ENCODE measurements at places on chromosomes 4 and X.

GRCh38 chr4:107125496-107125895 lies 89.4 kb upstream of the DKK2 start:
- DNase-seq: no peak

- no peak for DNase-seq
These were observed 852 bp upstream of the WDR44 start for GRCh38 chrX:118345045-118345463.

DNA sequence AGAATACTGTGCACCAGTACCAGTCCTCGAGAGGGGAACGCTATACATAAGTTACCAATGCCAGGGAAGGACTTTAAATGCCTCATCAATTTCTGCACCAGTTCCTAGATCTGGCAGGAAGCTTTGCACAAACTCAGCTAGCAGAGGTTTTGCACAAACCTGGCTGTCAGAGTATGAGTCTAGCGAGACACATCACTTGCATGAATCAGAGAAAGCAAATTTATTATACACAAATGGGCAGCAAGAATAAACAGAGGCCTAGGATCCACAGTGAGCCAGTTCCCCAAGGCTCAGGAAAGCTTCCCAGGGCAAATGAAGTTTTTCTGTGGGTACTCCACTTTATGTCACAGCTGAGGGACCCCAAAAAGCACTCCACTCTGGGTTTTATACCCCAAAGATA lies 523.5 kb downstream of the CFAP47 start:
- no peak for DNase-seq

DNA sequence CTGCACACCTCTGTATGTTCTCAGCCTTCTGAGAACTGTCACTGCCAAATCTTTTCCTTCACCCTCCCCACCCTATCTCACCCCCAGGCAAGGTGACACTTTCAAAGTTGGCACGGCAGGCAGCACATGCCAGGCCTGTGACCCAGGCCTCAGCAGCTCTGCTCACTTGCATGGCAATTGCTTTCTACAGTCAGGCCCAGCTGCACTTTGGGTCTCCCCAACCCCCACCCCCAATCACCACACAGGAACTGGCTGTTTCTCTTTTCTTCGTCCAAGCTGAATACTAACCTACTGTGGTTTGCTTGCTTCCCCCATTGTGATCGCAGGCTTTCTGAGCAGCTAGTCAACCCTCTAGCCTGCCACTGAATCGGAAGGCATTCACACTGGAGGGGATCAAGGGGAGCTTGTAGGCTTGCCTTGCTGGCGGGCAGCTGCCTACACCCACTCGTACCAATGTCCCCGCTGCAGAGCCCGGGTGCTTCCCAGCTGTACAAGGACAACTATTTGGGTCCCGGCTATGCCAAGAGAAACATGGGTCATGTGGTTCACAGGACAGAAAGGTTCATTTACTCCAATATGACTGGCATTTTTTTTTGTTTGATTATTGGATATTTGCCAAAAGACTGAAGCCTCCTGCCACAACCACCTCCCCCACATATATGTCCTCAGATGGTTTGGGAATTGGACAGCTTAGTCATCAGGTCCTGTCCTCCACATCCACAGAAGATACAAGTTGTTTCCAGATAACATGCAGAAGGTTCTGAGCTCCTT lies 28.1 kb downstream of the SLC25A43 start:
- no peak for DNase-seq

GRCh38 chr4:123449362-123449761 lies 52.8 kb downstream of the SPRY1 start:
- no peak for DNase-seq

- DNase-seq: no peak
These were observed 365.5 kb downstream of the ZNF674 start for GRCh38 chrX:46179748-46180147.

GRCh38 chr4:47075919-47076318 lies 44.6 kb downstream of the GABRB1 start:
- DNase-seq: no peak

DNA sequence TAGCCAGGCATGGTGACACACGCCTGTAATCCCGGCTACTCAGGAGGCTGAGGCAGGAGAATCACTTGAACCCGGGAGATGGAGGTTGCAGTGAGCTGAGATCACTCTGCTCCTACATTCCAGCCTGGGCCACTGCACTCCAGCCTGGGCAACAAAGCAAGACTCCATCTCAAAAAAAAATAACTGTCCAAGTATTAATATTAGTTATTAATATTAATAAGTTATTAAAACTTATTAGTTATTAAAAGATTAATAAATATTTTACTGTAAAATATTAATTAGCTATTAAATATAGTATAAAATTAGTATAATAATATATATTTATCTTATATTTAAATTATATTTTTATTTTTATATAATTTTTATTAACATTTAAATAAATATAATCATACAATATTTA lies 19.5 kb upstream of the NDST3 start:
- no peak for DNase-seq

- no peak for DNase-seq
These were observed 39.8 kb downstream of the GPRIN3 start for GRCh38 chr4:89267846-89268245.

DNA sequence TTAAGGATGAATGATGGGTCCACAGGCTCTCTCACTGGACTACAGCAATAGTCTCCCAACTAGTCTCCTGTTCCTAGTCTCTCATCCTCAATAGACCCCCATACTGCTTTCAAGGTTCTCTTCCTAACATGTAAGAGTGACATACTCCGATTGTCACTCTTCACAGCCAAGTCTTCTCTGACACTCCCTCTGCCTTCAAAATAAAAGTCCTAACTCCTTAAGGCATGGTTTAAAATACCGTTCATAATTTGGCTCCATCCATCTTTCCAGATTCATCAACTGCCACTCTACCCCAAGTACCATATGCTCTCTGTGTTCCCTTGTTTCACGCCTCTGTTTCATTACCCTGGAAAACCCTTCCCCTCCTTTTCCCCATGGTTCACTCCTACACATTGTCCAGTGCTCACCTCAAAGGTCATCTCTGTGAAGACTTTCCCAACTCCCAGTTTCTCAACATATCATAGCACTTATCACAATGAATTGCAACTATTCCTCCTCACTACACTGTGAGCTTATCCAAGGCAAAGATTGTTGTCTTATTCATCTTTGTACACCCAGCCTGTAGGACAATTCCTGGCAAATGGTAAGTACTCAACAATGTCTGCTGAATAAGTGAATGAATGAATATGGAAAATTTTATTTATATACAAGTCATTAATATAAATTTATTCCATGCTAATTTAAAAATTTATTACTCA lies 26.0 kb downstream of the SMARCA1 start:
- DNase-seq: no peak

- no peak for DNase-seq
These were observed 642.4 kb downstream of the TRIML1 start for GRCh38 chr4:188781655-188782054.

DNA sequence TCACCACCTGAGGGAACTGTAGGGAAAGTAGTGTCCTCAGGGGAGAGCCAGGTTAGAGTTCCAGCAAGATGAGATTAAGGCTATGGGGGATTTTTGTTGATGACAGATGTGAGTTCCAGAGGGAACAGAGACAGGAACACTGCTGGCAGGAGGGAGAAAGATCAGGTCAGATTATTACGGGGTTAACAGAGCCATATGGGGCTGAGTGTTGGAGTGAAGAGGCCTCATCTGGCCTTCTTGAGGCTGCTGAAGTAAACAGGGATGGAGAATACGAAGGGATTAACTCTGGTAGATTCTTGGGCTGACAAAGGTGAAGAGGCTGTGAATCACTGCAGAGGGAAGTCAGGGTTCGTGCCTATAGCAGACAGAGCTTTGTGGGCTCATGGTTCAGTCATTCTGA lies 47.9 kb upstream of the POU4F2 start:
- no peak for DNase-seq

DNA sequence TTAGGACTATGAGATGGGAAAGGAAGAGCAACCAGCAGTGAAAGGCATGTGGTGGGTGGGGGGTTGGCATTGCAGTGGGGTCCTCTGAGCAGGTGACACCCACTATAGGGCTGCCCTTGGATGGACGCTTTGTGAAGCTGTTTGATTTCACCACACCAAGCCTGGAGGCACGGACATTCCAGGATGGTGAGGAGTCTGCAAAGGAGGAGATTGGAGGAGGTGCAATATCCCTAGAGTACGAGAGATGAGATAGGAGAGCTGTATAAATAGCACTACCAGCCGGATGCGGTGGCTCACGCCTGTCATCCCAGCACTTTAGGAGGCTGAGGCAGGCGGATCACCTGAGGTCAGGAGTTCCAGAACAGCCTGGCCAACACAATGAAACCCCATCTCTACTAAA lies 42.3 kb downstream of the SHOX start:
- no peak for DNase-seq

DNA sequence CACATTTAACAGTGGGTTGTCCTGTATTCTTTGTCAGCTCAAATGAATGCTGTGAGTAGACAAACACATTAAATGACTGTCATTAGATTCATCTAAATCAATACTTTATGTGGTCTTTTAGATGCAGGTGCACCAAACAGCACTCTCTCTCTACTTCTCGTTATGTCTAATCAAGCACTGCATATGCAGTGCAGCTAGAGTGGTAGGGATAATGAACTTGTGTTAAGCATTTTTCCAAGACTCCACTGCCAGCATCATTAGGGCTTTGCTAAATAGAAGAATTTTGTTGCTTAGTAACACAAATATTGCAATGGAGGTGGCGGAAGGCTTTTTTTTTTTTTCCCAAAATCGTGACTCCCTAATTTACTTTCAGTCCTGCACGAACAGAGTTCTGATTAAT lies 447.0 kb upstream of the GALNT7 start:
- no peak for DNase-seq

GRCh38 chrX:54494166-54494988 lies 1.7 kb downstream of the FGD1 start:
- no peak for DNase-seq
